NCI-H1105 (cell line): ENCODE measurements at places on chromosomes 3 and 15.

DNA sequence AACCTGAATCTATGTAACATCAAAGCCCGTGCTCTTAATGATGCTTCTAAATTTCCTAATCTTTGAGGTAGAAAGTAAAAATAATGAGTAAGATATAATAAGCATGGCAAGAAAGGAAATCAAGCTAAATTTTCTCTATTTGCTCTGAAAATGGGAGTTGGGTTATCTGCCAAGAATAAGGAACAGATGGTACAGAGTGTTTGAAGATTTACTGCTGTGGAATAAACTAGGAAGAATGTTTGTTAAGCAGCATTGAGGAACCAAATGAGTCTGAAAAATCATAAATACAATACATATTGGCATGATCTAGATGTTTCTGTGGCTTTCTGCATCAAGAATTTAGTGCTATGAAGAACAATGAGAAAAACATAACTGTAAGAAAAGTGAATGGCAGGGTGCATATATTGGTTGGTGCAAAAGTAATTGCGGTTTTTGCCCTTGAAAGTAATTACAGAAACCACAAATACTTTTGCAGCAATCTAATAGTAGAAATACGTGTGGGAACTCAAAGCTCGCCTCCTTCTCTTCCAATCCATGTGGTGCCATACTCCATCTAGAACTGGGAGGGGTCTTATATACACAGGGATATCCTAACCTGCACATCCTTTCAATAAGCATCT is 87.6 kb downstream of the SUCNR1 start:
- no peak for DNase-seq

- no peak for DNase-seq
Observed at GRCh38 chr3:55491296-55491816, 4.2 kb upstream of the WNT5A start.

- no peak for DNase-seq
Observed at GRCh38 chr3:41317718-41318117, 118.4 kb downstream of the CTNNB1 start.

DNA sequence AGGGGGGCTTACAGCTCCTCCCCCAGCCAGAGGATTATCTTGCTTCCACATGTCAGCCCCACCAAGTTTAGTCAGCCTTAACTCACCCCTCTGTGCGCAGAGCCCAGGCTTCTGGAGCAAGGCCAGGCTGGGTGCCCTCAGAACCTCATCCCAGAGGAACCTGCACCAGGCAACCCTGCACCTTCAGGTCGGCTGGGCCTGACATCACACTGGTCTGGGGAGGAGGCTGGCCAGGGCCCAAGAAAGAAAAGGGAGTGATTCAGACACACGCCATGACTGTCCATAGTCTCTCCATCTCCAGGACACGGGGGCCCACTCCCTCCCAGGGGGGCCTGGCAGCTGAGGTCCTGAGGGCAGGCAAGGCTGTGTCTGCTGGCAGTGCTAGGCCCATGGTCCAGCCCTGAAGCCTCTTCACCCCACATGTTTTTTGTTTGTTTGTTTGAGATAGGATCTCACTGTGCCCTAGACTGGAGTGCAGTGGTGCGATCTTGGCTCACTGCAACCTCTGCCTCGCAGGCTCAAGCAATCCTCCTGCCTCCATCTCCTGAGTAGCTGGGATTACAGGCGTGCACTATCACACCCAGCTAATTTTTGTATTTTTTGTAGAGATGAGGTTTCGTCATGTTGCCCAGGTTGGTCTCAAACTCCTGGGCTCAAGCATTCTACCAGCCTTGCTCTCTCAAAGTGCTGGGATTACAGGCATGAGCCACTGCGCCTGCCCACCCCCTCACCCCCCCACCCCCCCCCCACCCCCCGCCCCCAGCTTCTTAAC is 11.1 kb downstream of the TNK2 start:
- DNase-seq = no peak

- no peak for DNase-seq
Observed at GRCh38 chr15:101805605-101806345, 2.5 kb downstream of the OR4F6 start.

DNA sequence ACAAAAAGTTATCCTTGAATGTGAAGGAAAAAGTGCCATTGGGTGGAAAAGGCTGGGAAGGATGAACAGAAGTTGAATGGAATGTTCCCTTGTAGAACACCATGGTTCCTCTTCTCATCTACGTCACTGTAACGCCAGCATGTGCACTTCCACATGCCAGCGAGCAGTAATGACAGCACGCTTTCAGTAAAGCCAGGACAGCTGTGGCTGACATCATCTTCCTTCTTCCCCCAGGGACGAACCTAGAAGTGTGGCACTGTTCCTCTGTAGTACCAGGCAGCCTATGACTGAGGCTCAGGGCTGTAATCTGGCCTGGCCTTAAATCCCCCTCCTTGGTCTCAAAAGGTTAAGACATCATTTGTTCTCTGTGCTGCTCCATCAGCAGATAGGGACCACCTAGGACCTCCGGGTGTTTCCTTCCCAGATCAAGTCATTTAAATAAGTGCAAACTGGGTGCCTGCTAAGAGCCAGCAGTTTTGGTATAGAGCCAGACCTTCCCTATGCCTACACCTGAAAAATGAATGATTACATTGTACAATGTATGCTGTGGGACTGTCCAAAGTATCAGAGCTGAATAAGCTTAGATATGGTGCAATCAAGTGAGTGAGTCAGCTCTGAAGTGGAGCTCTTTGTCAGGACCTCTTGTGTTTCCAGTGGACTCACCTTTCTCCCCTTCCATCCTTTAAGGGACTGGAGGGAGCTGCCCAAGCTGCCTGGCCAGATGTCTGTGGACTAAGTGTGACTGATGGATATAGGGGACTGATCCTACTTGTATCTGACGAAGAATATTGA is 5.6 kb upstream of the SRPRB start:
- no peak for DNase-seq

DNA sequence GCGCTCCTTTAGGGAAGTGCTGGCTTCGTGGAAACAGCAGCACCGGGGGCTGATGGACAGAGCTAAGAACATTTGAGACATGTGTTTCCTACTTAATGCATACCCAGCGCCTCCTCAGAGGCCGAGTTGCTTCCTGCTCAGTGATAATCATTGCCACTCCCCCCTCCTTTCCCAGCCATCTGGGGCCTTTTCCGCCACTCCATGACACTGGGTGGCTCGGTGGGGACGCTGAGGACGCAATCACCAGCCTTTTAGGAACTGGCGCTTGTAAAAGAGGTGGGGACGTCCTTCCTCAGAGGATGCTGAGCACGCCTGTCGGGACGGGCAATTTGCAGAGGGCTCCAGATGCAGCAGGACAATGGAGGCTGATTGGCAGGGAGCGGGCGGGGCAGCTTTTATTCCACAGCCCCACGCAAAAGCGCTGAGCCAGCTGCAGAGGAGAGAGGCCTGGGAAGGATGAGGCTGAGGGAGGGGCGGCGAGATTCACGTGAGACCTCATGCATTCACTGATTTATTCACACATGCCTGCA is 22.2 kb upstream of the IQSEC1 start:
- DNase-seq = no peak

- no peak for DNase-seq
Observed at GRCh38 chr3:100602506-100603444, 6.6 kb upstream of the ADGRG7 start.
